ENCODE measurements at places on chromosomes 3 and 15.

DNA sequence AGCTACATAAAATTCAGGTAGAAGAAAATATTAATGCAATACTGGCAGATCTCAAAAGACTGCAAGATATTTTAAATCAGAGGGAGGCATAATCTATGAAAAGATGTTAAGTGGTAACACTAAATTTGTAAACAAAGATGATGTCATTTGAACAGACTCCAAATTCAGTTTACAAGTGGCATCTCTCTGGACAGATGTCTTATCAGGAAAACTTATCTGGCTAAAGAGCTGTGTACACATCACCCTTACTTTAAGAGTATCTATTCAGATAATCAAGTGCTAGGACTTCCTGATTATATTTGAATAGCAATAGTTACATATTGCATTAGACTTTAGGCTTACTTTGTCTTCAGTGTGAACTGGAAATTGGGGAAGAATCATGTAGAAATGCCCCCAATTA lies 231.5 kb downstream of the WDR72 start:
- H3K4me3 ChIP-seq, result no peak overlapping the region
- H3K4me1 ChIP-seq, result no peaks in the 10 kb centered on the region
- no peak for DNase-seq
- H3K27me3 ChIP-seq, result no peaks in the 10 kb centered on the region
- H3K27ac ChIP-seq, result no peak overlapping the region

DNA sequence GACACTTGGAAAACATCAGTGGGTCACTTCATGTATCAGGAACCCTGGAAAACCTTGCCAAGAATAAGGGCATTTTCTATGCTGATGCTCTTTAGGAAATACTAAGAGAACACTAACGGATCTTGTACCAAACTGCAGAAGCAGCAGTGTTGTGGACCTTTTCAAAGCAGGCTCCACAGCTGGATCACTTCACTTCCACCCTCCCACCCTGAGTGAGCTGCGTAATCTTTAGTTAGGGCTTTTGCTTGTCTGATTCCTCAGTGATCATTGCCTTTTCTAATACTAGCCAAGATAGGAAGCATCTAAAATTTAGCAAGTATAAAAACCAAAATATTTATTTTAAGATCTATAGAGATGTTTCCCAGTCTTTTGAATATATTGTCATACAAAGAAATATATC lies 229.0 kb downstream of the EPHA6 start:
- H3K27me3 ChIP-seq, result no peaks in the 10 kb centered on the region
- no peaks in the 10 kb centered on the region for H3K36me3 ChIP-seq
- H3K4me1 ChIP-seq, result no peaks in the 10 kb centered on the region
- DNase-seq, result no peak

- H3K4me1 ChIP-seq, result no peaks in the 10 kb centered on the region
- H3K27ac ChIP-seq, result no peak overlapping the region
- H3K4me3 ChIP-seq, result no peak overlapping the region
- no peaks in the 10 kb centered on the region for H3K27me3 ChIP-seq
- H3K36me3 ChIP-seq, result peaks cover 82% of the 10 kb centered on the region
These were observed 59.3 kb upstream of the ADCY5 start for GRCh38 chr3:123508178-123508577.

DNA sequence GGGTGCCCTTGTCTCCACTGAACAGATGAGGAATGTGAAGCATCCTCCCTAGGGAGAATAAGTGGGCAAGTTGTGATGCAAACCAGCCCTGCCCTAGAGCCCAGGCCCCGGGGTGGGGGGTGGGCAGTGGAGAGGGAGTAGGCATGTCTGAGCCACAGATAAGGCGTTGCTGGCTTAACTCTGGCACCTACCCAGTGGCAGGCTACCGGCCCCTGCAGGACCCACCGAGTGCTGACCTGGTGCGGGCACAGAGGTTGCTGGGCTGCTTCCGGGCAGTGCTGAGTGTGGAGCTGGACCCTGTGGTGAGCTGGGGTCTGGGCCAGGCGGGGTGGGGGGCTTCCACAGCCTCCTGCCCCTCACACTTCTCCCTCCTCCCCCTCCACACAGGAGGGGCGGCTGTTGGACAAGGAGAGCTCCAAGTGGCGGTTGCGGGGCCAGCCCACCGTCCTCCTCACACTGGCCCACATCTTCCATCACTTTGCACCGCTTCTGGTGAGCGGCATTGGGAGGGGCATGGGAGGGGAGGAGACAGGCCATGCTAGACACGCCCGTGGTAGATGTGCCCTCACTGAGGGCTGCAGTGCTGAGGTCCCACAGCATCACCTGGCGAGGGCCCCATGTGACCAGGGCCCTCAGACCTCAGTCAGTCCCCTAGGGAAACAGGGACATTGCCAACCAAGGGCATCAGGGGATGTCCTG lies 10.1 kb downstream of the RNF123 start:
- no peak for DNase-seq
- H3K4me1 ChIP-seq, result no peaks in the 10 kb centered on the region
- peaks cover 7% of the 10 kb centered on the region for H3K36me3 ChIP-seq
- no peak overlapping the region for H3K27ac ChIP-seq

DNA sequence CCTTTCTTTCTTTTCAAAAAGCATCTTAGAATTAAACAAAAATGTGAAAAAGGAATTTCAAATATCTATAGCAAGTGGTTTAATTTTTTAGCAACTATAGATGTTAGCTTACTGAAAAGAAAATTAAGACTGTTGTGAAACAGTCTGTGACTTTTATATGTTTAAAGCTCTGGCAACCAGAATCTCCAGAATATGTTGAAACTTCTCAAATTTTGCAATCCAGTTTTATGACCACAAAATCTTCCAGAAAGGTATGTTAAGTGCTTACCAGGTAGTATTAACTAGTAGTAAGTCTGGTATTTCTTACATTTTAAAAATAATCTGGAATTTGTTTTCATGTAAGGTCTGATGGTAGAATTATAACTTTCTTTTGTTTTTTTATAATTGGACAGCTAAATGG lies 235.0 kb downstream of the SLC9A9 start:
- no peaks in the 10 kb centered on the region for H3K27me3 ChIP-seq
- H3K4me1 ChIP-seq, result peaks cover 54% of the 10 kb centered on the region

- no peak overlapping the region for H3K4me3 ChIP-seq
- no peak overlapping the region for H3K27ac ChIP-seq
- no peak for DNase-seq
- H3K4me1 ChIP-seq, result no peaks in the 10 kb centered on the region
- no peaks in the 10 kb centered on the region for H3K36me3 ChIP-seq
These were observed 36.4 kb upstream of the DNAJC13 start for GRCh38 chr3:132380920-132381319.

GRCh38 chr3:97981886-97982285 lies 9.7 kb upstream of the RIOX2 start:
- no peaks in the 10 kb centered on the region for H3K27me3 ChIP-seq
- H3K36me3 ChIP-seq, result no peaks in the 10 kb centered on the region
- DNase-seq, result no peak
- H3K4me1 ChIP-seq, result no peaks in the 10 kb centered on the region
- no peak overlapping the region for H3K27ac ChIP-seq

GRCh38 chr3:151395806-151396205 lies 11.3 kb upstream of the P2RY12 start:
- H3K27me3 ChIP-seq, result no peaks in the 10 kb centered on the region
- peak; percentile 40 for DNase-seq
- peaks cover 6% of the 10 kb centered on the region for H3K36me3 ChIP-seq
- no peak overlapping the region for H3K4me3 ChIP-seq

- H3K4me1 ChIP-seq, result peaks cover 26% of the 10 kb centered on the region
- H3K36me3 ChIP-seq, result no peaks in the 10 kb centered on the region
- no peaks in the 10 kb centered on the region for H3K27me3 ChIP-seq
- DNase-seq, result peak; percentile 47
These were observed 25.6 kb upstream of the ZNF280D start for GRCh38 chr15:56758770-56759449.

Measured in MCF 10A (cell line).